ENCODE measurements at places on chromosomes 4 and X.

GRCh38 chrX:49209434-49210251, 9.7 kb upstream of the SYP start:
- no peak for DNase-seq

DNA sequence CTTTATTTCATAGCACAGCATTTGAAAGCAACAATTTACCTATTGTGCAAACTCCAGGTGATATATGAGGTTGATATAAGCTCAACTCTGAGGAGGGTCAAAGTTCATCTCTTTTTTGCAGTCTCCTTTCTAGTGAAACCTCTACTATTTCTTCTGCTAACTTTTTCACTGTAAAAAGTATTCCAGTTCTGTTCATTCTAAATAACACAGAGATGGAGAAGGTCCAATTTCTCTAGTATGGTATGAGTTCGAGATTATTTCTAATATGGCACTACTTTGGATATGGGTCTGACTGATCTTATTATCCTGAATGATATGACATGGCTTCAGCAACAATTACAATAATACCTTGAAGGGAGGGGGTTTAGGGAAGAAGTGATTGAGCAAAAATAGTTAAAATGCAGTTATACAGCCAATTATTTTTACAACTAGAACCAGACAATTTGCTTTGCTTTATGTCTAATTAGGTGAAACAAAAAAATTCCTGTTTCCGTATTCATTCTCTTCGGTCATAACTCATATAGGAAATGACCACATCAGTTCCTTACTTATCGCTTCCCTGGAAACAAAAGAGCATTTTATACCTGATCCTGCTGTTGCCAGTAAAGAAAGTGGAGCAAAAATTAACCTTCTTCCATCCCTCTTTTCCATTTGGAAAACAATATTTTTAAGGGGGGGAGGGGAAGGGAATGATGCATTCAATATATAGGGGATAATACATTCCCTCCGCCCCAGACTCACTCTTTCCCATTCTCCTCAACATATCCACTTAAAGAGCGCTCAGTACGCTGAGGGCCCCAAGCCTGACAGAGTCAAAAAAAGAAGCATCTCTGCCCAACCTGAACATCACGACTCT, 1.0 kb downstream of the TBC1D9 start:
- no peak for DNase-seq

- DNase-seq = no peak
Measured at GRCh38 chrX:70001269-70001668, 48.5 kb downstream of the AWAT2 start.

GRCh38 chr4:133802359-133803140, 399.0 kb downstream of the PABPC4L start:
- DNase-seq = no peak

DNA sequence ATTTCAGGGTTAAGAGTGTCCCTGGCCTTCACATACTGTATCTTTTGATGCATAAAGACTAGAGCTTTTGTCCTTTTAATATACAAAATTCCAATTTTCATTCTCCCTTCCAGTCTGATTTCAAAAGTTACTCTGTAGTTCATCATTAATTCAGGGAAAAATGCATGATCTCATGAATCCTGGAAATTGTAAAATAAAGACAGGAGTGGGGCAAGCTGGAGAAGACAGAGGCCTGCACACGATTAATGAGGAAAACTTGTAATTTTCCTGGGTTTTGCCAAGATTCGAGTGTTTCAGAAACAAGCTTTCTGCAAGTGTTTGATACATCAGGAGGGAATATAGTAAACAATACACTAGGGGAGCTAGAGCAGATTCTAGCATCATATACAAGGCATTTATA, 947.9 kb downstream of the FAT4 start:
- no peak for DNase-seq

DNA sequence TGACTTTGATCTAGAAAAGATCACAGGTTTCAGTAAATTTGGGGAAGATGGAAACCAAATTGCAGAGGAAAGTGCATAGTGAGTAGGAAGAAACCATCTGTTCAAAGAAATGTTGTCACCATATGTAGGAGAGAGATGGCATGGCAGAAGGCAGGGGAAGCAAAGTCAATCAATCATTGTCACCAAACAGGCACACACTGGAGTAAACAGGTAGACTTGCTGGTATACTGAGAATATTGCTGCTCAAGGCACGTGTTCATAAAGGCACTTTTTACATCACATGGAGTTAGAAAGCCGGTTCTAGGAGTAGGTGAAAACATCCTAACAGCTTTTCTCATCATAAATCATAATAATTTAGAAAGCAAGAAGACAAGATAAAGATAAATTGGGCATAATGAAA, 550.5 kb upstream of the FAT1 start:
- no peak for DNase-seq

DNA sequence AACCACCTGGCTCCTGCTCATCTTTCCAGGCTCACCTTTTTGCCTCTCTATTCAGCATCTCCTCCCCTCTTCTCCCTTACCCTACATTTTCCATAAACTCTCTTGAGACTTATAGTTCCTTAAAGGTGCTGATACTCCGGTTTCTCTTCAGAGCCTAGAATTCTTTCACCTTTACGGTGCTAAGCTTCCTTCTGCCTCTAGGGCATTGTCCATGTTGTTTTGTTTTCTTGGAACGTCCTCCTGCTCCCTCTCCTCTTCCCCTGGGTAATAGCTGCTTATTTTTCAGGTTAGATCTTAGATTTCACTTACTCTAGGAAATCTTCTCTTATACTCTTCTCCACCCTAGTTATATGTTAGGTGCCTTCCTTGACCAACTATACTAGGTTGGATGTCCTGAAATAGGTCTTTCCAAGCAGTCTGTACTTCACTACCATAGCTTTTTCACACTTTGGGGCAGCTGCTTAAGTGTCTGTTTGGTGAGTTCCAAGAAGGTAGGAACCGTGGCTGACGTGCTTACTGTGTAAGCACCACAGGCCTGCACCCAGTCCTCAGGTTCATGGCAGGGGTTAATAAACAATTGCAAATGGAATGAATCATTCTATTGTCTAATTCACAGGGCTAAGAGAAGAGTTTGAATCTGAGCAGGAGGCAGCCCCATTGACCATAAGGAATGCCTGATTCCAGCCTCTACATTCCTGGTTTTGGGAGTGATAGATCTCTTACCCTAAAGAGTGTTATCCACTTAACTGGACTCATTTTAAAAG, 227.5 kb downstream of the MGST2 start:
- no peak for DNase-seq

- DNase-seq = no peak
Measured at GRCh38 chr4:119098306-119098705, 37.3 kb upstream of the MYOZ2 start.

DNA sequence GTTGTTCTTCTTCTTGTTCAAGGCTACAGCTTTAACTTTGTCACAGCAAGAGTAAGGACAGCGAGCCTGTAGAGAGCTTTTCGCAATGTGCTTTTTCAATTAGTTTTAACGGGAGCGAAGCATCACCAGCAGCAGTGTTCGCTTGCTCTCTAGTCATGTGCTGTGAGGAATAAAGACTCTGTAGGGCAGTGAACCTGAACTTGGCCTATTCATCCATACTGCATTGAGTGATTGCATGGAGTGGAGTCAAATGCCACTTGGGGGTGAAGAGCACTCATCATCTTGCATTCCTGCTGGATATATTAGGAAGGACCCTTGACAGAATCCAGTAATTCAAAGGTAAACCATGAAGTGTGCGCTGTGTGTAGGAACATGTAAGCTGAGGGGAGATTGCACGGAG, 240.0 kb downstream of the FRMPD4 start:
- DNase-seq = no peak

GRCh38 chr4:139655116-139655515, 10.5 kb upstream of the MGST2 start:
- no peak for DNase-seq

DNA sequence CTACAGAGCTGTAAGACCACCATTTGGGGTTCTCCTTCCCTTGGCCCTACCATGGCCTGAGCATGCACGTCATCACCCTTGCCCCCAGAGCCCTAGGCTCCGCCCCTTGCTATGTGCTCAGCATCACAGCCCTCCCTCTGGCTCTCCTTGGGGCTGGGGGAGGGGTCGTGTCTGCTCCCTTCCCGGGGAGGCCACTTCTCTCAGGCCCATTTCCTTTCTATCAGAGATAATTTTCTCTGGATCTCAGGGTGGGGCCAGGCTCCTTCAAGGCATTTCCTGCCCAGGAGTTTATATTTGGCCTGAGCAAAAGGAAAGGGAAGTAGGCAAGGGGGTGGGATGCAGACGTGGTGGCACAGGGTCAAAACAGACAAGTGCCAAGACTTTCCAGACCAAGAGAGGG, 55.9 kb downstream of the STARD8 start:
- no peak for DNase-seq

DNA sequence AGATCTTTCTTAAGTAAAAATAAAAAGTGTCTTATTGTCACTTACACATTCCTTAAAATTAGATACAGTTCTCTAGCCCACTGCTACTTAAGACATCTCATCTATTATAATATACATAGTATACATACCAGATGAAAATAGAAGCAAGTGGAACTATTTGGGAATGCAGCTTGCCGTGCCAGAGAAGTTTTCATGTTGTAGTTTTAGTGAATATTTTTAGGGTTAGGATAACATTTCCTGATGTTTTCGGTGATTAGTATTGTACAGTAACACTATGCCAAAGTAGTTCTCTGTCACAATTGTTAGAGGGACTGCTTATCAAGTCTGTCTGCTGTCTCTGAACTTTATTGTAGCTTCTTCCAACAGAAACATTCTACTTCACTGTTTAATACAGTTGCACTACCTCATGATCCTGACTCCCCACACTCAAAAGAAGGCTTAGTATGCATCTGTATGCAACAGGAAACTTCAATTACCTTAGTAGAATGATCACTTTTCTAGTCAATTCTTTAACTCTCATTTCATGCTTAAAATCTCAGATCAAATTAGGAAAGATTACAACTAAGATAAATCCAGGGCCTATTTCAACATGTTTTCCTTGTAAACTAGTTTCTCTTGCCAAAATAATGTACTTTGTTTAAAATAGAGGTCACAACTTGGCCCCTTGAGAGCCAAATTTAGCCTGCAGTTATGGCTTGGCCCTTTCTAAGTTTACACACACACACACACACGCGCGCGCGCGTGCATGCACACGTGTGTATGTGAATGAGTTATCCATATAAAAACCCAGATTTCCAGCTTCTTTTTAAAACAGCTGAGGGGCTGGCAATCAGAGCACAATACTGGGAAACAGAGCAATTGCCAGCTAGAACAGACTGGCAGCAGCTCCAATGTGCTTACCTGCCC, 42.3 kb upstream of the SRPX start:
- DNase-seq = no peak

DNA sequence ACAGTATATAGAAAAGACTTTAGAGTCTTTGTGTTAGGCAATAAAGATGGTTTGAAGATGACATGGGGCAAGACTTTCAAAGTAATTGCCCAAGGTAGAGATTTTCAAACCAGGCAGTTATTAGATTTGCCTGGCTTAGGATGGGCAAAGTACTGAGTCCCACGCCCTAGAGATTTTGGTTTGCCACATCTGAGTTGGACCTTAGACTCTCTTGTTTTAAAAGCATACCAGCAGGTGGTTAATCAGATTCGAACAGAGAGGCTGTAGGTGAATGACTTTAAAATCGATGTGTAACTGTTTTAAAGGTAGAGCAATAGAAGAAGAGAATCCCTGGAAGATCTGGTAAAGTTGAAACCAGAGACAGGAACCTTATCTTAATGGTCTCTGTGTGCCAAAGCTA, 121.5 kb downstream of the RAPGEF2 start:
- no peak for DNase-seq

GRCh38 chr4:24753519-24753918, 41.9 kb upstream of the SOD3 start:
- no peak for DNase-seq

- DNase-seq = no peak
Measured at GRCh38 chr4:152346526-152346925, 189.4 kb downstream of the FBXW7 start.

All from activated T-helper 1 cell treated with anti-CD3 and anti-CD28 coated beads, Interleukin-12 subunit alpha, Interleukin-12 subunit beta, Interleukin-2, Interleukin-4 antibody, amounts not matched to agents 30 ng/mL and 10 ng/mL and 1 ng/mL, durations not matched to agents 14 hours and 24 hours and 36 hours (primary cell).